AG09309 (cell line): ENCODE measurements at places on chromosomes 13 and 19.
A peak's percentile ranks its signal among the peaks of the same experiment; 100 is the strongest.

DNA sequence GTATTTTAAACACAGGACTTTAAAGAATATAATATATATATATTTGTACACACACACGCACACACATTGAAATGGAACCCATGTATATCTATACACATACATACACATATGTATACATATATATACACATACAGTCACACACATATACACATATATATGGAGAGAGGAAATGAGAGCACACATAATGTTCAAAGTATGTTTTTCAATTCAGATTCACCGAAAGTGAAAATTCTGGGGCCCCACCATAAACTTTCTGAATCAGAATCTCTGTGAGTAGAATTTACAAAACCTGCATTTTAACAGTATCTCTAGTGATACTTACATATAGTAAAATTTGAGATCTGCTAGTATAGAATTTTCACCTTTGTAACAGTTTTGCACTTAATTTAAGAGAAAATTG lies 60.4 kb upstream of the OBI1 start:
- no peak for DNase-seq

DNA sequence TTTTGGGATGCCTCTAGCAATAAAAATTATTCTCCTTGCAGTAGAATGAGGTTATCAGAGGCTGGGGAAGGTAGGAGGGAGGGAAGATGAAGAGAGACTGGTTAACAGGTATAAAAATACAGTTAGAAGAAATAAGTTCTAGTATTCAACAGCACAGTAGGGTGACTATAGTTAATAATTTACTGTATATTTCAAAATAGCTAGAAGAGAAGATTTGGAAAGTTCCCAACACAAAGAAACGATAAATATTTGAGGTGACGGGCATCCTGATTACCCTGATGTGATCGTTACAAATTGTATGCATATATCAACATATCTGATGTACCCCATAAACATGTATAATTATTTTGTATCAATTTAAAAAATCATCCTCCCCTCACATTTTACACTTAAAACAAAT lies 93.8 kb downstream of the CDADC1 start:
- DNase-seq: no peak

GRCh38 chr19:5436106-5436947 lies 18.9 kb upstream of the ZNRF4 start:
- peak; percentile 10 for DNase-seq

DNA sequence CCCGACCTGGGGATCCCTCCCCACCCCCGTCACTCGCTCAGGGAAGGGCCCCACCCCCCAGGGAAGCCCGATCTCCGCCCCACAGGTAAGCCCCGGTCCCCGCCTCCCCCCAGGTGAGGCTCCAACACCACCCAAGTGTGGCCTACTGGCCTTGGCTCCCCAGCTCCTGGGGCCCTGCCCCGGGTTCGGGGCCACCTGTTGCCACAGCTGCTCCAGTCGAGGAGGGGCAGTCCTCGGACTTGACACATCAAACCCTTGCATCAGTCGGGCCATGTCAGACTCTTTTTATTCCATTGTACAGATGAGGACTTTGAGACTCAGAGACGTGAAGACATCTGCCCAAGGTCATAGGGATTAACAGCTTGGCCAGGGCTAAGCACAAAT lies 512 bp downstream of the CC2D1A start:
- no peak for DNase-seq

DNA sequence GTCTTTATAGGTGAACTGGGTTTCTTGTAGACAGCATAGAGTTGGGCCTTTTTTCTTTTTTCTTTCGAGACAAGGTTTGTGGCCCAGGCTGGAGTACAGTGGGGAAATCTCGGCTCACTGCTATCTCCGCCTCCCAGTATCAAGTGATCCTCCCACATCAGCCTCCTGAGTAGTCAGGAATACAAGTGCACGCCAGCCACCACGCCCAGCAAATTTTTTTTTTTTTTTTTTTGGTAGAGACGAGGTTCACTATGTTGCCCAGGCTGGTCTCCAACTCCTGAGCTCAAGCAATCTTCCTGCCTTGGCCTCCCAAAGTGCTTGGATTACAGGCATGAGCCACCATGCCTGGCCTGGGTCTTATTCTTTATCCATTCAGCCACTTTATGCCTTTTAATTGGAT lies 5.1 kb upstream of the CALM3 start:
- DNase-seq: no peak

GRCh38 chr19:44613295-44614178 lies at the start of gene IGSF23:
TSS of gene IGSF23 (plus strand) at chr19:44613563. CDS start at chr19:44613646, 83 bp downstream.
- no peak for DNase-seq

DNA sequence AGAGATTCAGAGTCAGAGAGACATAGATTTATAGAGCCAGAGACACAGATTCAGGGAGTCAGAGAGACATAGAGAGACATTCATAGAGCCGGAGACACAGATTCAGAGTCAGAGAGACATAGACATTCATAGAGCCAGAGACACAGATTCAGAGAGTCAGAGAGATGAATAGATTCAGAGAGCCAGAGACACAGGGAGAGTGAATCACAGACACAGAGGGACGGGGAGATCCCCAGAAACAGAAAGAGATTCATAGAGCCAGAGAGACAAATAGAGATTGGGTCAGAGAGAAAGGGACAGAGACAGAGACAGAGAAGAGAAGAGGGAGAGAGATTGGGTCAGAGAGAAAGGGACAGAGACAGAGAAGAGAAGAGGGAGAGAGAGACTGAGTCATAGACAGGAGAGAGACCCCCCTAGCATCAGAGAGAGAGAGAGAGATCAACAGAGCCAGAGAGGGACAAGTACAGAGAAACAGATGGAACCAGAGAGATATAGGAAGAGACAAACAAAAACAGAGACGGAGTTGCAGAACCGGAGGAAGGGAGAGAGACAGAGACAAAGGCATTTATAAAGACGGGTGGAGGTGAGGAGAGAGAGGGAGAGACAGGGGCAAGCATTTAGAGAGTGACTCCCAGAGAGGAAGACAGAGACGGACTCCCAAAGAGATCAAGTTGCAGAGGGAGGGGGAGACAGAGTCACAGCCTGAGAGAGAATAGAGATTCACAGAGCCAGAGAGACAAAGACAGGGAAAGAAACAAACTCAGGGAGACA lies 1.1 kb upstream of the PRKCG start:
- DNase-seq: no peak
